ENCODE measurements at places on chromosomes 4 and X.
A peak's percentile ranks its signal among the peaks of the same experiment; 100 is the strongest.

- DNase-seq: no peak
Measured at GRCh38 chrX:1493412-1493811, 40.7 kb upstream of the ASMTL start.

DNA sequence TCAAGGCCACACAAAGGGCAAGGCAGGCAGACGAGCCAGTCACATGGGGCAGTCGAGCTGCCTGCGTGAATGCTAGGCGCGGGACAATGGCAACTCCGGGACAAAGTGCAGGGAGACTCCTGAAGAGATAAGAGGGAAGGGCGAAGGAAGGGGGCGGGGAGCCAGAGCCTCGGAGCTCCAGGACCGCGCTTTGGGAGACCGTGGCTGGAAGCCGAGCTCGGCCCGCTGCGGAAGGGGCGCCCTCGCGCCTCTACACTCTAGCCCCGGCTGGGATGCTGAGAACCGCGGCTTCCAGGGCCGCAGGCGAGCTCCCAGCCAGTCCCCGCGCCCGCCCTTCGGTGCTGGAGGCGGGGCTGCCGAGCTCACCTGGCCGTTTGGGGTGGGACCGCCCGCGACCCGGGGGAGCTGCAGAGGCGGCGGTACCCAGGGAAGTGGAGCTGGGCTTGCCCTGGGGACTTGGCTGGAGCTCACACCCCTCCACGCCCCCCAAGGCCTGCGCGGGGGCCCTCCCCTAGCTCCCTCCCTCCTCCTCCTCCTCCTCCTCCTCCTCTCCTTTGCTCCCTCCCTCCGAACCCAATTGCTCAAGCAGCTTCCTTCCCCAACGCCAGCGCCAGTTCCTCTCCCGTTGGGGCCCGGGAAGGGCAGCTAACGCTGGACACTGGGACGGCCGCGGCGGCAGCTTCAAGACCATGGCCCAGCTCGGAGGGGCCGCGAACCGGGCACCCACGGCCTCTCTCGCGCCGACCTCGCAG lies at the start of gene SOWAHD:
Gene SOWAHD (plus strand): TSS at position 610 of the 752 bp plus-strand sequence. CDS start 80 bp downstream, at position 690.
- no peak for DNase-seq

- DNase-seq: no peak
Measured at GRCh38 chrX:70439016-70439415, 5.6 kb upstream of the DLG3 start.

- DNase-seq: no peak
Measured at GRCh38 chrX:22063284-22063683, 31.2 kb downstream of the PHEX start.

DNA sequence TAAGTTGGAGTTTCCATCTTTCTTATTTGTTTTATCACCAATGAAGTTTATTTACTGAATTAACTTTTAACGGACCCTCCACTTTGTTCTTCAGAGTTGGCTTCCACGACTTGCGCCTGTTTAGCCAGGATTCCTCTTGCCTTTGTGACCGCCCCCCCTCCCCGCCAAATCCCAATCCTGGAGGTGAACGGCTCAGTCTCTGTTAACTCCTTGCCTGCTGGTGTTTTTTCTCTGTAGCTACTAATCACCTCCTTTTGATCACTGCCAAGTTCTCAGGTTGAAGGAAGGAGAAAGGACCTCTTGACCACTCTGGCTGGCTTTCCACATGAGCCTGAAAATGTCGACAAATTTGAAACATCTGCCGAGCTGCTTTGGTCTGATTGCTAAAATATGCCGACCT lies 46.8 kb upstream of the BCOR start:
- no peak for DNase-seq

- DNase-seq: no peak
Measured at GRCh38 chr4:153347117-153347516, 2.6 kb downstream of the MND1 start.

GRCh38 chrX:103538728-103539127 lies 19.4 kb upstream of the RAB40A start:
- no peak for DNase-seq

DNA sequence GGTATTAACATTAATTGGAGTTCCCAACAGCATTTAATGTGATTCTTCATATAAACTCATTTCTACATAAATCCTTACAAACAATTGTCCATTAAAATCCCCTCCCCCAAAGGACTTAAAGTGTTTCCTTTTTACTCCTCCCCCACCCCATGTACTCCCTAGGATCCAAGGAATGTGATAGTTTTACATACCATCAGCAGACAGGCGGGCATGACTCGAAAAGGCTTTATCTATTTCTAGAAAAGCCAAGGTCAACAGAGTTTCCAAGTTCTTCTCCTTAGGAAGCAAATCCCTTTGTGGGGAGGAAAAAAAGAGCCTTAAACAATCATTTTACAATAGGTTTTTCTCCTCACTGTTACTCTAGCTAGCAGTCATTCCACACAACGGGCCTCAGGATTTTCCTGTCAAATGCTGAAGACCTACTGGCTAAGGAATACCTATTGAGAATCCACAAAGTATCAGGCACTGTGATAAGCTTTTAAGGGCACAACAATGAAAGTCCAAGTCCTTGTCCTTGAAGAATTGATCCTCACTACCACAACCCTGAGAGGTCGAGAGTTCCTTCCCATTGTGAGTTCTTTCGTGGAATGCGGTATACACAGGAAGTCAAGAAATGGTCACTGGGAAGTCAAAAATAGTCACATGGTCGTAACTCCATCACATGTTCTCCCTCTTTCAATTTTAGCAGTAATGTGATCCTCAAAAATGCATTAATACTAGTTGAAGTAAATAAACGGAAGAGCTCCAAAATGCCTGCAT lies 7.2 kb downstream of the PPM1K start:
- no peak for DNase-seq

- no peak for DNase-seq
Measured at GRCh38 chrX:119636419-119636818, 30.2 kb upstream of the NKRF start.

- no peak for DNase-seq
Measured at GRCh38 chrX:150477371-150477770, 91.0 kb upstream of the MTM1 start.

GRCh38 chrX:110180176-110180927 lies 137.5 kb downstream of the AMMECR1 start:
- peak; percentile 38 for DNase-seq

- no peak for DNase-seq
Measured at GRCh38 chrX:30655991-30656390, 2.8 kb downstream of the GK start.
